Type B pancreatic cell (in vitro differentiated cells): ENCODE measurements at places on chromosomes 13 and 19. TPM values are rescaled to one million over a fixed set of nuclear protein-coding genes. Genes with fewer than 3 reads are reported as not detected.

GRCh38 chr13:20446405-20446804 is 79.3 kb downstream of the CRYL1 start:
- no peak overlapping the region for H3K27ac ChIP-seq
- no peak for DNase-seq
- no peaks in the 10 kb centered on the region for H3K27me3 ChIP-seq
- H3K4me1 ChIP-seq: peaks cover 14% of the 10 kb centered on the region

GRCh38 chr13:52158629-52159158 is 703 bp downstream of the NEK3 start:
- peaks cover 45% of the 10 kb centered on the region for H3K4me1 ChIP-seq
- peak overlapping the region; percentile 93 for H3K4me3 ChIP-seq
- no peaks in the 10 kb centered on the region for H3K27me3 ChIP-seq
- peaks cover 7% of the 10 kb centered on the region for H3K36me3 ChIP-seq

DNA sequence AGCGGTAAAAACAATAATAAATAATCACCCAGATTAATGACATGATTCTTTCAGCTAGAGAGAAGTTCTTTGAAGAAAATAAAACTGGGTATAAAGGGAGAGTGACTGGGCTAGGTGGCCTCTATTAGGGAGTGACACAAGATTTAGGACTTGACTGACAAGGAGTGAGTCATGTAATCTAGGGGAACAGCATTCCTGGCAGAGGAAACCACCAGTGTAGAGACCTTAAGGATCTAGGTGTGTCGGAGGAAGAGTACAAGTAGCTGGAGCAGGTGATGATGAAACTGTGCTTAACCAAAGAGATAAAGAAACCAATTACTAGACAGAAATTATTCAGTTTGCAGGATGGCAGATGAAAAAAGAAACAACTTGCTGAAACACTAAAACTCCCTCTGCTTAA is 248.0 kb downstream of the RFC3 start:
- peak overlapping the region; percentile 42 for H3K4me3 ChIP-seq
- H3K27ac ChIP-seq: peak overlapping the region; percentile 94
- no peaks in the 10 kb centered on the region for H3K36me3 ChIP-seq
- H3K27me3 ChIP-seq: no peaks in the 10 kb centered on the region
- peaks cover 18% of the 10 kb centered on the region for H3K4me1 ChIP-seq

GRCh38 chr19:35531291-35531690 is 2.0 kb upstream of the GAPDHS start:
- H3K36me3 ChIP-seq: no peaks in the 10 kb centered on the region
- H3K4me1 ChIP-seq: no peaks in the 10 kb centered on the region
- H3K4me3 ChIP-seq: no peak overlapping the region
- H3K27me3 ChIP-seq: peaks cover 10% of the 10 kb centered on the region

GRCh38 chr19:2087621-2088100 is 8.5 kb downstream of the MOB3A start:
- H3K36me3 ChIP-seq: peaks cover 3% of the 10 kb centered on the region
- no peak overlapping the region for H3K4me3 ChIP-seq
- H3K4me1 ChIP-seq: peaks cover 16% of the 10 kb centered on the region
- H3K27me3 ChIP-seq: no peaks in the 10 kb centered on the region
- no peak overlapping the region for H3K27ac ChIP-seq
- DNase-seq: no peak

DNA sequence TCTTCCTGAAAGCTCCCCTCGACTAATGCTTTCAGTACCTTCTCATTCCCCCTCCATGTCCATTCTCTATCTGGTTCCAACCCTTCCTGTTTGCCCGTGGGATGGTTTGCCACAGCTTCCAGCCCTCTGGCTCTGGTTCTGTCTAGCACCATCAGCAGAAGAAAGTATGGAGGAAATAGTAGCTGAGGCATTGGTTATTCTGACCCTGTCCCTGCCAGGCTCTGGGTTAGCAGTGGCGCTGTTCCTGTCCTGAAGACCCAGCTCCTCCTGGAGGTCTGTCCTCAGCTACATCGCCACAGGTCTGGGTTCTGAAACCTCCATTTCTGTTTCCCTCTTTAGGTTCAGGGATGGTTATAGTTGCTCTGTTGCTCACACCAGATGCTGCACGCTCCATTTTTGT is 604.6 kb upstream of the GPC6 start:
- H3K27me3 ChIP-seq: no peaks in the 10 kb centered on the region
- no peak overlapping the region for H3K27ac ChIP-seq
- H3K4me3 ChIP-seq: no peak overlapping the region
- H3K4me1 ChIP-seq: no peaks in the 10 kb centered on the region

DNA sequence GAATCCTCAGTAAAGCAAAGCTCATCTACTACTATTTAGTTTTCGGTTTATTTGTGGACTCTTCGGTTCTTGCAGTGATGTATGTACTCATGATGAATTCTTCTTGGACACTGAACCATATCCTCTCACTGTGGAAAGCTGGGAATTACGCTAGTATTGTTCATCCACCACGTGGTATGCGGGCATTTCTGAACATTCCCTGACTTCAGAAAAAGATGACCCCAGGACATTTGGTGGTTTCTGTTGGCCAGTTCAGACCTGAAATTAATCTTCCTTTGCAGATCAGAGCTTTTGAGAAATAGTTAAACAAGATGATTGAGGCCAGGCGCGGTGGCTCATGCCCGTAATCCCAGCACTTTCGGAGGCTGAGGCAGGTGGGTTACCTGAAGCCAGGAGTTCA is 25.3 kb upstream of the FBN3 start:
- no peak overlapping the region for H3K4me3 ChIP-seq
- no peaks in the 10 kb centered on the region for H3K36me3 ChIP-seq
- H3K27ac ChIP-seq: no peak overlapping the region
- DNase-seq: no peak

GRCh38 chr19:51195616-51196015 is 29.3 kb upstream of the CD33 start:
- no peak for DNase-seq
- no peaks in the 10 kb centered on the region for H3K36me3 ChIP-seq
- no peaks in the 10 kb centered on the region for H3K4me1 ChIP-seq
- no peak overlapping the region for H3K27ac ChIP-seq
- H3K4me3 ChIP-seq: no peak overlapping the region
- H3K27me3 ChIP-seq: peaks cover 20% of the 10 kb centered on the region

GRCh38 chr19:45467115-45467455 is 711 bp upstream of the FOSB start:
- no peak for DNase-seq
- peaks cover 26% of the 10 kb centered on the region for H3K27me3 ChIP-seq
- peak overlapping the region; percentile 92 for H3K27ac ChIP-seq

ETFB gene
- total RNA-seq: 76.3 and 81.9 TPM in 2 replicates

NEK5 gene
- total RNA-seq: 1.5 and 5.2 TPM in 2 replicates

ZNF442 gene
- 2.4 and 5.1 TPM in 2 replicates for total RNA-seq

SCGB2B2 gene
- 0.60 and 0.64 TPM in 2 replicates for total RNA-seq

PTH2 gene
- not detected in 2 replicates for total RNA-seq
